ENCODE measurements at places on chromosomes 5 and 9. TPM values are rescaled to one million over a fixed set of nuclear protein-coding genes. Genes with fewer than 3 reads are reported as not detected.

KIF20A gene
- total RNA-seq: 28.1 TPM

DAP gene
- 56.6 TPM for total RNA-seq

ELOVL7 gene
- 0.68 TPM for total RNA-seq

- DNase-seq: no peak
These were observed 443.6 kb downstream of the HCN1 start for GRCh38 chr5:45252541-45252940.

GRCh38 chr9:109315480-109316206 is 5.2 kb downstream of the EPB41L4B start:
- DNase-seq: no peak

DNA sequence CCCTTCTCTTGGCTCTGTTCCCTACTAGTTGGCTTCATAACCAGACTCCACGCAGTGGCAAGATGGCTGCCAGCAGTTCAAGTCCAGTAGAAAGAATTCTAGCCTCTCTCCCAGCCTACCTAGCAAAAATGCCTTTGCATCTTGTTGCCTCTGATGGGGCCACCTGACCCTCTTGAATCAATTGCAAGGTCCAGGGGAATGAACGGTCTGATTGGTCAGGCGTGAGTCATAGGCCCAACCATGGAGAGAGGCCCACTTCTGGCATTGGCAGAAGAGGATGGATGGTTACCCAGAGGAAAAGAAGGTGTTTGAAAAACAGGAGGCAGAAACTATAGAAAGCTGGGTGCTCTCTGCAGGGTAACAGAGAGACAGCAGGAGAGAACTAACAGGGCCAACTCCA is 622.6 kb downstream of the CCDC171 start:
- no peak for DNase-seq

DNA sequence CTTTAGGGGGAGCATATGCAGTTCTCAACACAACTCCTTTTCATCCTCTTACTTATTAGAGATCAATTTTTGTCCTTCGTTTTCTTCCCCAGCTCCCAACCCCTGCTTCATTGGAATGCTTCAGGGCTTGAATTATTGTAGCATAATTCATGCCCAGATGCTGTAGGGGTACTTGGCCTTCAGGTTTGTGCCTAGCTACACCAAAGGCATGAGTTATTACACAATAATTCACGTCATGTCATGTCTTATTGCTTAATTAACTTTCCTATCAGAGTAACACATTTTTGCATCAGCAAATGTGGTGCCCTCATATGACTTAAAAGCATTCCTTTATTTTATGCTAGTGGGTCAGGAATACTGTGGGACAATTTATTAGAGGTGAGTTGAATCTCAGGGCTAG is 507.2 kb downstream of the NFIB start:
- no peak for DNase-seq
